Esophagus squamous epithelium (tissue), 5 donors: ENCODE measurements at places on chromosomes 16 and 17. TPM values are rescaled to one million over a fixed set of nuclear protein-coding genes. Genes with fewer than 3 reads are reported as not detected.

Gene SYCE1L
- not detected for total RNA-seq

Gene RTN4RL1
- total RNA-seq: 1.7 TPM

Gene KRT40
- not detected for total RNA-seq

Gene EMP2
- total RNA-seq: 109 TPM

Gene LIG3
- total RNA-seq: 18.9 TPM

Gene B9D1
- 11.3 TPM for total RNA-seq

Gene TBC1D3D
- not detected for total RNA-seq

Gene CCDC154
- total RNA-seq: not detected

Gene TNFRSF17
- total RNA-seq: not detected

Gene SPNS2
- total RNA-seq: 66.6 TPM

Gene SLC5A10
- 0.40 TPM for total RNA-seq

Gene FMNL1
- 3.7 TPM for total RNA-seq

Gene ASPHD1
- not detected for total RNA-seq
